AG08396 (cell line): ENCODE measurements at places on chromosomes 3 and 15.

GRCh38 chr3:129697229-129697969, 90.9 kb upstream of the PLXND1 start:
- DNase-seq, result no peak

GRCh38 chr3:46538803-46539442, 27.2 kb downstream of the LRRC2 start:
- peak; percentile 37 for DNase-seq

DNA sequence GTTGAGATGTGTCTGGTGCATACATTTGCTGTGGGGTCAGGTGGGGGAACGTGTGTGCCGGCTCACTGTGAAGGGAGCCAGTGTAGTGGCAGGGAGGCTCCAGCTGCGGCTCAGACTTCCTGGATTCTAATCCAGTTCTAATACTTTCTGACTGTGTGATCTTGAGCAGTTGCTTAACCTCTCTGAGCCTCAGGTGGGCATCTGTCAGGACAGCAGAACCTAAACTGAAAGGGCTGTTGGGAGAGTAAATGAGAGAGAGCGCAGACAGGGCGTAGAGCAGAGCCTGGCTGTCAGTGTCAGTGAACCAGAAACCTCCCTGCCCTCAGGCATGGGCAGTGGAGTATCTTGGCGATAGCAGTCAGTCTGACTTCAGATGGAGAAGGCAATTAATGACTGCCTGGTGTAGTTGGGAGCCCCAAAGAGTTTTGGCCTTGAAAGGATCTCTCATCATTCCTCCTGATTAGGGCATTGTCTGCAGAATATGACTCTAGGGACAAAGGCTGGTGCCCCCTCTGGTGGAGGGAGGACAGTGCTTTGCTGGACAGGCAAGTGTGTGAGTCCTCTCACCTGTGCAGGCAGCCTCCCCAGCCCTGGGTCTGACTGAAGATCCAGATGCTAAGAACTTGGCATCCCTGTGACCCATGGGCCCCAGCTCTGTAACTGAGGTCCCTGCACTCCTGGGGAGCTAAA, 9.6 kb downstream of the KBTBD13 start:
- no peak for DNase-seq

DNA sequence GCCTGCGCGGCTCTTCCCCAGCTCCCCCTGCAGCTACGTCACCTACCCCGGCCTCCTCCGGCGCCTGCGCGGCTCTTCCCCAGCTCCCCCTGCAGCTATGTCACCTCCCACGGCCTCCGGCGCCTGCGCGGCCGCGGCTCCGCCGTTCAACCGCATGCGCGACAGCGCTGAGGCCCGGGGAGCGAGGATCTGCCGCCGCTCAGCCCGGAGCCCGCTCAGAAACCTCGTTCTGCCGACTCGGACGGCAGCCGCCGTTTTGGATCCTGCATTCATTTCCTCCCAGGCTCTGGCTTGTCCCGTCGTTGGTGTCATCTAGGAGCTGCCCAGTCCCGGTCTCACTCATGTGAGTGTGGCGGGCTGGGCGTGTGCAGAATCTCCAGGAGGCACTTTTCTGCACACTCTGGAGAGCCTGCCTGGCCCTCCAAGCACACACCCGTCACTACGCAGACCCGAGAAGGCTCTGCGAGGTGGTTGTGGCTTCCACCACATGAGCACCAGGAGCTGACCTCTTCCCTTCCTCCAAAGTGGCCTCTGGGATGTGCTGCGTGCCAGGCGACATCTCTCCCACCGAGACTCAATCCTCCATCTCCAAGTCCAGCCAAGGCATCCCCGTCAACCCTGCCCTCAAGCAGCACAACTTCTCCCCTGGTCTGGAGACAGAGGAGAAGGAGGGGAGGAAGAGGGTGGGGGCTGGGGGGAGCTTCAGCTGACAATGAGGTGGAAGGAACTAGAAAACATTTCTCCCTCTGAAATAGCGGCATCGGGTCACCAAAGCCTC, 165.3 kb downstream of the CHSY1 start:
- DNase-seq, result no peak

GRCh38 chr3:171190668-171191067, 164.1 kb upstream of the SLC2A2 start:
- DNase-seq, result no peak

GRCh38 chr15:88841236-88841635, 38.0 kb downstream of the ACAN start:
- DNase-seq, result no peak

GRCh38 chr15:47584316-47584715, 133.0 kb upstream of the SEMA6D start:
- DNase-seq, result no peak

- DNase-seq, result no peak
These were observed 46.0 kb upstream of the GLCE start for GRCh38 chr15:69114331-69114928.

DNA sequence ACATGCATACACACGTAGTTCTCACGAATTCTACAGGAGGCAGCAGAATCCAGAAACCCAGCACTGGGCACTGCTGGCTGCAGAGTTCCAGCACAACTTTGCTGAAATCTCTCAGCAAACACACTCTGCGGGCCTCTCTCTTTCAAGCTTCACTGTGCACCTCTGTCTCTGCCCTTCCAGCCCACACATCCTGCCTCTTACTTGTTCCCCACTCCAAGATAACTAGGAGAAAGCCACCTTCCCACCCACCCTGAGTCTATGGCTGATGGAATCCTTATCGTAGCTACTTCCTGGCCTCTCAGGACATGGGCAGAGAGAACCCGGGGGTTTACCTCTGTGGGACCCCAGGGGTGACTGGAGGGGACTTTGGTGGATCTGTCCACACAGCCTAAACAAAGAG, 11.9 kb downstream of the ANP32A start:
- DNase-seq, result no peak

- no peak for DNase-seq
These were observed 214.1 kb upstream of the CTNNB1 start for GRCh38 chr3:40985195-40985594.

DNA sequence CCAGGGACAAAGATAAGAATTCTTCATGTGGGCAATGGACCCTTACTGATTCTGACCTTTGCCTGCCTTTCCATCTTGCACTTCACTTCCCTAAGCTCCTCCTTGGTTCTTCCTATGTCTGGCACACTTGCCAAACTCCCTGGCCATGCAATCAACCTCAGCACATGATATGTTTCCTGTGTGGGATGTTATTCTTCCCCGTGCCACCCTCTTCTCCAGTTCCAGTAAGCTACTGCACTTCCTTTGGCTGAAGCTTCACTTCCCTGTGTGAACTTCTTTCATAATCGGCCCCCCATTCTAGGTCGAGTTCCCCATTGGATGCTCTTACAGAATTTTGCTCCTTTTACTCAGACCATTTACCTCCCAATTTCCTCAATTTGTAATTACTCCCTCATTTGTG, 10.7 kb upstream of the TASOR start:
- no peak for DNase-seq

GRCh38 chr15:59250249-59250648, 43.6 kb downstream of the LDHAL6B start:
- no peak for DNase-seq

- DNase-seq, result peak; percentile 62
These were observed 33.1 kb downstream of the DZIP1L start for GRCh38 chr3:138082085-138082991.

- no peak for DNase-seq
These were observed 13.3 kb downstream of the PLXND1 start for GRCh38 chr3:129593230-129593594.

DNA sequence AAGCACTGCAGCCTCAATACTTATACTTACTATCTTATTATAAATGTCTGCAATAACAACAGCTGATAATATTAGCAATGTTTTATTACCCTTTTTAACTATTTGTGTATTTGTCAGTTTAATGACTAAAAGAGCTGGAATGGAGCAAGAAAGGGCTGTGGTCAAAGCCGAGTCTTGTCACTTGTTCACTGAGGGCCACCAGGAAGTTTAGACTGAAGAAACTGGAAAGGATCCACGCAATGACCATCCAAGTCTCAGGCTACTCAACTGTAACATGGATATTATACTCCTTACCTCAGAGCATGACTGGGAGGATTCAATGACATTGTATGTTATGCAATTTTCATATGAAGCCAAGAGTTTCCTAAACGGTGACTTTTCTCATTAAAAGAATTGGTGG, 90.4 kb downstream of the TJP1 start:
- DNase-seq, result peak; percentile 46

DNA sequence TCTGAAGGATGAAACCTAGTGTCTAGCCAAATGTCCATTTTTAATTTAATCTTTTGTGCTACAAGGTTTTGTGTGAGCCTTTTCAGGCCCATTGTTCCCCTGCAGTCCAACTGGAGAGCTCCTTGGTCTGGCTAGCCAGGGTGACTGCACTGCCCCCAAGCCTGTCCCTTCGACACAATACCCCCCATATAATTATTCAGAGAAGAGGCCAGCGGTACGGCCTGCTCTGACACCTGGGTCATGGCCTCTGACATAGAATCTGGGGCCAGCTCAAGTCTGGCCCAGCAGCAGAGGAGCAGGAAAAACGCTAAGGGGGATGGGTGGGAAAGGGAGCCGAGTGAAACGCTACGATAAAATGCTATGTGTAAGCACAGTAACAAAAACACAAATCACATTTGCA, 64.2 kb upstream of the PYGO1 start:
- no peak for DNase-seq

GRCh38 chr3:52083556-52084087, 27.3 kb upstream of the DUSP7 start:
- DNase-seq, result no peak

GRCh38 chr3:141738891-141739363, 829 bp downstream of the RNF7 start:
- peak; percentile 36 for DNase-seq

GRCh38 chr3:127590282-127590592, 296 bp downstream of the TPRA1 start:
- DNase-seq, result no peak

DNA sequence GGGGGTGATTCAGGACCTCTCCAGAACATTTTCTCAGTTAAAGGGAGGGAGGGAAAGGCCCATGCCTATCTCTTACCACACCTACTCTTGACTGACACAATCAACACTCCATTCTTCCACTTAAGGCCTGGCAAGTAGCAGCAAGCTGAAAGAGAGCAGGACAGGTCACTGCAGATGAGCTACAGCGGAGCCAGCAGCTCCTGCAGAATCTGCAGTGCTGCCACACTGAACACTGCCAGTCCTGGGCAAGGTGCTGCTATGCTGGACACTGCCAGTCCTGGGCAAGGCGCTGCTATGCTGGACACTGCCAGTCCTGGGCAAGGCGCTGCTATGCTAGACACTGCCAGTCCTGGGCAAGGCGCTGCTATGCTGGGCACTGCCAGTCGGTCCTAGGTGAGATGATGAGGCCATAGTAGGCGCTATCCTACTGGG, 143.7 kb downstream of the MYLK start:
- DNase-seq, result no peak

- DNase-seq, result no peak
These were observed 42.3 kb downstream of the SNX4 start for GRCh38 chr3:125477701-125478100.

DNA sequence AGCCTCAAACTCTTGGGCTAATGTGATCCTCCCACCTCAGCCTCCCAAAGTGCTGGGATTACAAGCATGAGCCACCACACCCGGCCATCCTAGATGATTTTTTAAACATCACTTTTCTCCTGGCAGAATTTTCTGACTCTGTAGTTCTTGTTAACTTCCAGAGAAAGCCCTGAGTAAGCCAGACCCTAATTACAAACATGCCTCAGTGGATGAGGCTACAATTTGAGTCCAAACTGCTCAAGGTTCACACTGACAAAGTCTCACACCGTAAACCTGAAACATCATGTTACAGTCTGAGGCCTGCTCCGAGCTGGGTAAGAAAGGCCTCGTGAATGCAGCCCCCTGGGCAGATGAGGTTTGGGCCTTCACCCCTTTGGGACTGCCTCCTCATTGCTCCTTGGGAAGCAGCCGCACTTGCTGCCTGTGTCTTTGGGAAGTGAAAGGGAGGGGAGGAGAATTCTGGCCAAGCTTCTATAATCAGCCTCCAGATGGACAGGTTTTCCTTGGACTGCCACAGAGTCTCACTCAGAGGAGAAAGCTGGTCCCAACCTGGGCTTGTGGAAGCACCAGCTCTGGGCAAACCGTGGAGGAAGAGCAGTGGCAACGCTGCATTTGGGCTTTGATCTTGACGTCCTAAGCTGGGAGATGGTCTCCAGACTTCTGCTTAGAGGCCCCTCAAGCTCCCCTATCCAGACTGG, 46.0 kb downstream of the CA12 start:
- DNase-seq, result no peak

DNA sequence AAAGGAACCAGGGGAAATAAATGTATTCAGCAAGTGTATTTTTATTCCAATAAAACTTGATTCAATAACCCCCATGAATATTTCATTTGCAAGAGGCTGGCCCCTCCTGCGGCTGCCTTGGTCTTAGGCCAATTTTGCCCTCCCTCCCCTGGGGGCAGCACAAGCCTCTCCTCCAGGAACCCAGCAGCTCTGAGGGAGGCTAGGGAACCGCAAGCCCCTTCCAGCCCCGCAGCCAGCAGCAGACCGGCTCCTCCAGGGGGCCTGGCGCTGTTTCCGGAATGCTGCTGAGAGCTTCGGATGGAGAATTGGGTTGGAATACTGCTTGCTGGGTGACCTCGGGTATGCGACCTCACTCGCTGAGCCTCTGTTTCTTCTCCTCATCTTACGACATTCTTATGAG, 150.1 kb downstream of the RAB11A start:
- no peak for DNase-seq

DNA sequence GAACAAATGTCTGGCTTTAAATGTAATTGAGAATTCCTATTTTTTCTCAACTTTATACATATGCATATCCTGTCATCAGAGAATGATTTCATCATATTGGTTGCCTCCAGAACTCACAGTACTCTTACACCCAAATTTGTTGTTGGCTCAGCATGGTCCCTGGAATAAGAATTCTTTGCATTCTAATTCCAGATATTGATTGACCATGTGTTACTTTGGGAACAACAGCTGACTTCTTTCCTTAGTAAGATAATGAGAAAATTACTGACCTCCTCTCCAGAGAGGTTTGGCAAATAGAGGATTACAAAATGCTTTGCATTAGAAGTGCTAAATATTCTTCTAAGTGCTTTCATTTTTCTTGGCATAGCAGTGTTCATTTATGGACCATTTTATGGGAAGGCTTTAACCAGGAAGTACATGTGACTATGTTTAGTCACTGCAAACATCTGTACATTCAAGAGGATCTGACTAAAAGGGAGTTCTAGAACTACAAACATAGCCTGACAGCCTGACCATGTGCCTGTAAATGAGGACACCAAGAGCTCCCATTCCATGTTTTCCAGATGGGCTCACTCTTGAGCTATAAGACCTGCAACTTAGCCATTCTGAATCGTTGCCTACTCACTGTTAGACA, 391.6 kb upstream of the DPPA4 start:
- DNase-seq, result no peak

GRCh38 chr3:149605902-149606301, 51.9 kb downstream of the WWTR1 start:
- DNase-seq, result no peak

- peak; percentile 27 for DNase-seq
These were observed 9.9 kb downstream of the ARL6IP5 start for GRCh38 chr3:69094467-69095205.

DNA sequence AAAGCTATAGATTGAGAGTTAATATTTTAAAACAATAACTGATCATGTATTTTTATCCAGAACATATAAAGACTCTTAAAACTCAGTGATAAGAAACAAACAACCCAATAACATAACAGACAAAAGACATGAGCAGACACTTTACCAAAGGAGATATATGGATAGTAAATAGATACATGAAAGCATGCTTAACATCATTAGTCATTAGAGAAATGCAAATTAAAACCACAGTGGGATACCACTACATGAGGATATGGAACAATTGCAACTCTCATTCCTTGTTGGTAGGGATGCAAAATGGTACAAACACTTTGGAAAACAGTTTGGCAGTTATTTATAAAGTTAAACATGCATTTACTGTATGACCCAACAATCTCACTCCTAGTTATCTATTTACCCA, 95.0 kb downstream of the IQCH start:
- DNase-seq, result no peak
